ENCODE measurements at places on chromosomes 4 and X. TPM values are rescaled to one million over a fixed set of nuclear protein-coding genes. Genes with fewer than 3 reads are reported as not detected.
A peak's percentile ranks its signal among the peaks of the same experiment; 100 is the strongest.

YIPF7 gene
- not detected for total RNA-seq

REPS2 gene
- 9.6 TPM for total RNA-seq

TMEM47 gene
- total RNA-seq = 37.0 TPM

MSX1 gene
- total RNA-seq = 8.5 TPM

INTS12 gene
- 20.6 TPM for total RNA-seq

GRCh38 chr4:94765174-94765573 lies 7.4 kb downstream of the BMPR1B start:
- no peaks in the 10 kb centered on the region for H3K36me3 ChIP-seq
- no peaks in the 10 kb centered on the region for H3K27me3 ChIP-seq
- H3K4me1 ChIP-seq = no peaks in the 10 kb centered on the region
- H3K4me3 ChIP-seq = no peak overlapping the region

DNA sequence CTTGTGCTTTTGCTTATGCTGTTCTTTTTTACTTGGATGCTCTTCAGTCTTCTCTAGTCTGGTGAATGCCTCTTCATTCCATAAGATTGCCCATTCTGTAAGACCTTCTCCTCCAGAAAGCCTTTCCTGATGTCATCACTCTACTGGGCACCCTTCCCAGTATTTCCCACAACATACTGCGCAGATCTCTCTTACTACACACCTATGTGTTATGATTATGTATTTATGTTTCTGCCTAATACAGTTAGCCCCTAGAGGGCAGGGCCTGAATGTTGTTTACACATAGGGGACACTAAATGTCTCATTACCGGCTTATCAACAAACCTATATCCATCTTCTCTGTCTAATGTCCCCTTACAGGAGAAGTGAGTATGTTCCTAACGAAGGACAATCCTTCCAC lies 21.1 kb downstream of the AIFM1 start:
- peaks cover 15% of the 10 kb centered on the region for H3K27me3 ChIP-seq
- no peak overlapping the region for H3K27ac ChIP-seq
- H3K36me3 ChIP-seq = no peaks in the 10 kb centered on the region
- no peak overlapping the region for H3K4me3 ChIP-seq
- no peaks in the 10 kb centered on the region for H3K4me1 ChIP-seq
- DNase-seq = no peak

GRCh38 chrX:11319806-11320520 lies 26.8 kb downstream of the AMELX start:
- no peaks in the 10 kb centered on the region for H3K27me3 ChIP-seq
- DNase-seq = no peak
- no peak overlapping the region for H3K27ac ChIP-seq
- no peaks in the 10 kb centered on the region for H3K36me3 ChIP-seq
- H3K4me3 ChIP-seq = no peak overlapping the region
- no peaks in the 10 kb centered on the region for H3K4me1 ChIP-seq

GRCh38 chrX:65300104-65300809 lies 234.3 kb downstream of the LAS1L start:
- H3K4me3 ChIP-seq = no peak overlapping the region
- H3K27me3 ChIP-seq = no peaks in the 10 kb centered on the region
- H3K4me1 ChIP-seq = no peaks in the 10 kb centered on the region

GRCh38 chr4:128574706-128575105 lies 234.8 kb upstream of the JADE1 start:
- H3K27ac ChIP-seq = no peak overlapping the region
- H3K36me3 ChIP-seq = no peaks in the 10 kb centered on the region
- H3K4me1 ChIP-seq = no peaks in the 10 kb centered on the region
- no peaks in the 10 kb centered on the region for H3K27me3 ChIP-seq
- DNase-seq = peak; percentile 50
- H3K4me3 ChIP-seq = no peak overlapping the region

GRCh38 chrX:41180194-41180908 lies 95.1 kb downstream of the USP9X start:
- no peaks in the 10 kb centered on the region for H3K27me3 ChIP-seq
- H3K4me3 ChIP-seq = no peak overlapping the region
- no peak for DNase-seq
- no peaks in the 10 kb centered on the region for H3K4me1 ChIP-seq

- DNase-seq = no peak
- peaks cover 5% of the 10 kb centered on the region for H3K4me1 ChIP-seq
- H3K27me3 ChIP-seq = no peaks in the 10 kb centered on the region
- no peaks in the 10 kb centered on the region for H3K36me3 ChIP-seq
These were observed 25.3 kb downstream of the ARHGAP24 start for GRCh38 chr4:85500110-85500867.

DNA sequence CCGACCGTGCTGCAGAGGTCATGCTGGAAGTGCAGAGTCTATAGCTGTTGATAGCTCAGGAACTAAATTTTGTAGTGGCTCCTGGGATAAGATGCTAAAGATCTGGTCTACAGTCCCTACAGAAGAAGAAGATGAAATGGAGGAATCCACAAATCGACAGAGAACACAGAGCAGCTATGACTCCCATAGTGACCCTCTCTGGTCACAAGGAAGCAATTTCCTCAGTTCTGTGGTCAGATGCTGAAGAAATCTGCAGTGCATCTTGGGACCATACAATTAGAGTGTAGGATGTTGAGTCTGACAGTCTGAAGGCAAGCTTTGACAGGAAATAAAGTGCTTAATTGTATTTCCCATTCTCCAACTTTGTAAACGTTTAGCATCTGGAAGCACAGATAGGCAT lies 8.8 kb downstream of the MANBA start:
- H3K4me3 ChIP-seq = no peak overlapping the region
- no peak for DNase-seq
- no peaks in the 10 kb centered on the region for H3K27me3 ChIP-seq
- H3K36me3 ChIP-seq = no peaks in the 10 kb centered on the region
- H3K27ac ChIP-seq = no peak overlapping the region
- no peaks in the 10 kb centered on the region for H3K4me1 ChIP-seq

Data from breast epithelium (tissue), 4 donors.